GM23248 (cell line): ENCODE measurements at places on chromosomes 3 and 15. TPM values are rescaled to one million over a fixed set of nuclear protein-coding genes. Genes with fewer than 3 reads are reported as not detected.

GRCh38 chr15:67784090-67784781 is 41.1 kb upstream of the SKOR1 start:
- H3K4me1 ChIP-seq = no peaks in the 10 kb centered on the region
- H3K27ac ChIP-seq = no peak overlapping the region
- no peak overlapping the region for H3K4me3 ChIP-seq
- no peaks in the 10 kb centered on the region for H3K27me3 ChIP-seq
- no peak for DNase-seq

- H3K4me3 ChIP-seq = peak overlapping the region; percentile 74
- H3K27me3 ChIP-seq = no peaks in the 10 kb centered on the region
- DNase-seq = no peak
- peaks cover 14% of the 10 kb centered on the region; the same call in 1 of the 2 replicates for H3K36me3 ChIP-seq
- peak overlapping the region; percentile 75 for H3K27ac ChIP-seq
- H3K4me1 ChIP-seq = peaks cover 17% of the 10 kb centered on the region
These were observed 804 bp upstream of the BRPF1 start for GRCh38 chr3:9730657-9731205.

GRCh38 chr15:86445579-86446252 is 366.0 kb downstream of the AGBL1 start:
- no peaks in the 10 kb centered on the region for H3K4me1 ChIP-seq
- H3K27ac ChIP-seq = no peak overlapping the region
- no peak for DNase-seq
- H3K4me3 ChIP-seq = no peak overlapping the region

GRCh38 chr3:9843715-9844438 is at the start of gene RPUSD3:
TSS of gene RPUSD3 (minus strand) at chr3:9844008. CDS start at chr3:9843990, 18 bp downstream.
- no peaks in the 10 kb centered on the region for H3K4me1 ChIP-seq
- no peaks in the 10 kb centered on the region for H3K27me3 ChIP-seq
- peaks cover 13% of the 10 kb centered on the region; the same call in 1 of the 2 replicates for H3K36me3 ChIP-seq
- peak; percentile 96 for DNase-seq
- peak within 1 kb of the TSS; percentile 82 for H3K4me3 ChIP-seq

- no peak overlapping the region for H3K4me3 ChIP-seq
- H3K27ac ChIP-seq = no peak overlapping the region
These were observed 4.6 kb upstream of the SAMMSON start for GRCh38 chr3:69994919-69995318.

DNA sequence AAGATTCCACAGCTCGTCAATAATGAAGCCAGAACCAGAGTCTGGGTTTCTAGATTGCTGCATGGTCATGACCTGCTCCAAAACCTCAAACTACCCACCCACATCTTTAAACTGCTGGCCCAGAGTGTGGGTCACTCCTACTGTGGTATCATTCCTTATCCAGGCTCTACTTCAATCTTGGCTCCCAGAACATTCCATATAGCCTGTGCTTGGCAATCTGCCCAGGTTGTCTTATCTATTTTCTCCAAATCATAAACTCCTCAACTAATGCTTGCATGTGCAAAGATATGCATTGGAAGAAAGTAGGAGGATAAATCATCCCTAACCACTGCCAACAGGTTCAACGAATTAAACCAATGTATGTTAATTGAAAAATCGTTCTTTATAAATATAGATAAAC is 169.7 kb downstream of the ANXA2 start:
- no peaks in the 10 kb centered on the region for H3K36me3 ChIP-seq
- H3K27me3 ChIP-seq = peaks cover 47% of the 10 kb centered on the region
- H3K4me1 ChIP-seq = no peaks in the 10 kb centered on the region
- no peak overlapping the region for H3K27ac ChIP-seq

GRCh38 chr15:60804986-60805949 is 326.3 kb upstream of the ICE2 start:
- no peak overlapping the region for H3K4me3 ChIP-seq
- peak; percentile 91 for DNase-seq
- H3K27ac ChIP-seq = peak overlapping the region; percentile 50
- H3K4me1 ChIP-seq = peaks cover 21% of the 10 kb centered on the region

DNA sequence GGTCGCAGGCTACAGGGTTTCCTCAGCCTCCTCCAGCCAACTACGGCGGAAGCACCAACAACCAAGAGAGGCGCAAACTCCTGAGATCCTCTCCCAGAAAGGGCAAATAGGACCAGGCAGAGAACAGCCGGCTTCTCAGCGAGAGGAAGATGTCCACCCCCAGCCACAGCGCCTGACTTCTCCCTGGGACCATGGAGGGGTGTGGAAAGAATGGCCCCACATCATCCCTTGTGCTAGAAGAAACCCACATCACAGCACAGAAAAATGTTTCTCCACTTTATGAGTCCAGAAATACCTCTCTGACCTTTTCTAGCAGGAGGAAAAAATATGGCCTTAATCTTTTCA is 105.7 kb downstream of the XXYLT1 start:
- H3K27me3 ChIP-seq = no peaks in the 10 kb centered on the region
- DNase-seq = no peak
- no peak overlapping the region for H3K4me3 ChIP-seq
- H3K36me3 ChIP-seq = no peaks in the 10 kb centered on the region

- H3K27ac ChIP-seq = no peak overlapping the region
- H3K4me1 ChIP-seq = peaks cover 51% of the 10 kb centered on the region
- no peaks in the 10 kb centered on the region for H3K27me3 ChIP-seq
- H3K36me3 ChIP-seq = no peaks in the 10 kb centered on the region
- H3K4me3 ChIP-seq = no peak overlapping the region
These were observed 110.3 kb downstream of the FRMD5 start for GRCh38 chr15:44084770-44085169.

DNA sequence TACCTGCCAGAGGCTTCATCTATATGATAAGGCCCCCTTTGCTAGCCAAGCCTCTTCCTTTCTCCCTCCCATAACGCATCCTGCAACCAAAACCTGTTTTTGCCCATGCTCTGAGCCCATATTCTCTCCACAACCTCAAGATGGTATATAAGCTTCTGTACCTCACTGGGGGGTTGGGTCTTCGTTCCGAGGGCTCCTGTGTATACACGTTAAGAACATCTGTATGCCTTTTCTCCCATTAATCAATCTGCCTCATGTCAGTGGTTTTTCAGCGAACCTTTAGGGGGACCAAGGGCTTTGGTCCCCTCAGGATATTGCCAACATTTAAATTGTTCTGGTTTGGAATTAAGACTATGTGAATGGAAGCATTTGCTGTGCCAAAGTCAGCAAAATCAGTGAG is 168.0 kb downstream of the PEX5L start:
- no peaks in the 10 kb centered on the region for H3K4me1 ChIP-seq
- no peak overlapping the region for H3K4me3 ChIP-seq
- H3K27me3 ChIP-seq = no peaks in the 10 kb centered on the region; the same call in 1 of the 2 replicates
- no peaks in the 10 kb centered on the region for H3K36me3 ChIP-seq
- no peak for DNase-seq

GRCh38 chr3:78924711-78925110 is 843.1 kb downstream of the ROBO1 start:
- no peak overlapping the region for H3K27ac ChIP-seq
- H3K27me3 ChIP-seq = no peaks in the 10 kb centered on the region
- peaks cover 2% of the 10 kb centered on the region; the same call in 1 of the 2 replicates for H3K4me1 ChIP-seq
- H3K36me3 ChIP-seq = no peaks in the 10 kb centered on the region

DNA sequence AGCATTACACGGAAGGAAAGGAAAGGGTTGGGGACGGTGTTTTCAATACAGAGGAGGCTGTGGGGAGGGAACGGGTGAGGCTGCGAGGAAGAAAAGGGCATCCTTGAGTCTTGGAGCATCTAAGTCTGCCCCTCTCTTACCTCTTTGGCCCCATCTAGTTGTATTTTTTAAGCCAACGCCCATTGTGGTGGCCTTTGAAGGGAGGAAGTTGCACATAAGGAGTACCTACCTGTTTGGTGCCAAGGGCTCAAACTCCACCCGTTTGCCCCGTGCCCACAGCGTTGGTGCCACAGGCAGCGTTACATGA is 146.1 kb upstream of the UMPS start:
- peaks cover 49% of the 10 kb centered on the region for H3K27me3 ChIP-seq
- no peaks in the 10 kb centered on the region for H3K36me3 ChIP-seq
- H3K4me3 ChIP-seq = peak overlapping the region; percentile 71
- no peaks in the 10 kb centered on the region for H3K4me1 ChIP-seq
- no peak overlapping the region for H3K27ac ChIP-seq
- no peak for DNase-seq

- peaks cover 10% of the 10 kb centered on the region; the same call in 1 of the 2 replicates for H3K36me3 ChIP-seq
- DNase-seq = peak; percentile 73
- H3K4me1 ChIP-seq = peaks cover 8% of the 10 kb centered on the region
- H3K27me3 ChIP-seq = no peaks in the 10 kb centered on the region
These were observed 18.3 kb downstream of the FBXO22 start for GRCh38 chr15:75921732-75922703.

- no peak overlapping the region for H3K4me3 ChIP-seq
- H3K27me3 ChIP-seq = peaks cover 42% of the 10 kb centered on the region
- H3K4me1 ChIP-seq = no peaks in the 10 kb centered on the region
- no peak overlapping the region for H3K27ac ChIP-seq
- H3K36me3 ChIP-seq = no peaks in the 10 kb centered on the region
- no peak for DNase-seq
These were observed 9.2 kb upstream of the TGM5 start for GRCh38 chr15:43275740-43276562.

GRCh38 chr15:81050805-81051204 is 50.1 kb downstream of the TLNRD1 start:
- H3K4me1 ChIP-seq = peaks cover 8% of the 10 kb centered on the region
- H3K4me3 ChIP-seq = no peak overlapping the region
- H3K36me3 ChIP-seq = no peaks in the 10 kb centered on the region
- no peak overlapping the region for H3K27ac ChIP-seq
- H3K27me3 ChIP-seq = no peaks in the 10 kb centered on the region
- no peak for DNase-seq

DNA sequence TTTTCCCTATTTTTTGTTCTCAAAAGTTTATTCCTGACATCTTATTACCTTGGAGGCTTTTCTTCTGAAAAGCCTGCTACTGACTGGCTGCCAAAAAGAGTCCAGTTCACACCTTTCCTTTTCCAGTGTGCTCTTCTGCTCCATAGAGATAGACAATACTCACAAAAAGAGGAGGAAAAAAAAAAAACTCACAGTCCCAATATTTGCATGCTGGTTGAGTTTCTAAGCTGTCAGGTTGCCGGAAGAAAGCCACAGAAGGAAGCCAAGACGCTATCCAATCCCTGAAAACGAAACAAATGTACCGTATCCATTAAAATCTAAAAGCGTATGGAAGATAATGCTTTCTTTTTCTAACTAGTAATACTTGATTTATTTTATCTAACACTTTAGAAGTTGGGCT is 299.5 kb downstream of the CADM2 start:
- no peaks in the 10 kb centered on the region for H3K27me3 ChIP-seq
- no peak overlapping the region for H3K4me3 ChIP-seq
- H3K36me3 ChIP-seq = no peaks in the 10 kb centered on the region
- no peak overlapping the region for H3K27ac ChIP-seq

DNA sequence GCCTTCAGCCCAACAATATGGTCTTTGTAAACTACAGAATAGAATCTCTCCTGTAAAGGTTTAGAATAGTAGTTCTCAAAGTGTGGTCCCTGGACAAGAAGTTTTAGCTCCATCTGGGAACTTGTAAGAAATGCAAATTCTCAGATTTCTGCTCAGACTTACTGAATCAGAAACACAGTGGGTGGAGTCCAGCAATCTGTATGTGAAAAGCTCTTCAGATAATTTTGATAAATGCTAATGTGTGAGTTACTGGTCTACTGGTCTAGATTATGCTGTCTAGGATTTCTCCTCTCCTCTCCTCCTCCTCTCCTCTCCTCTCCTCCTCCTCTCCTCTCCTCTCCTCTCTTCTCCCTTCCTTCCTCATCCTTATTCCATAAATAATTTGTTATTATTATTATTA is 57.5 kb downstream of the RBMS3 start:
- peak overlapping the region; percentile 91; the same call in 1 of the 2 replicates for H3K27ac ChIP-seq
- H3K4me1 ChIP-seq = peaks cover 63% of the 10 kb centered on the region
- peak; percentile 45 for DNase-seq
- H3K4me3 ChIP-seq = no peak overlapping the region

GRCh38 chr3:151203051-151203420 is at the start of gene GPR171:
TSS of gene GPR171 (minus strand) at chr3:151203216. CDS start at chr3:151199386, 3,830 bp downstream.
- DNase-seq = no peak
- no peak within 1 kb of the TSS for H3K27ac ChIP-seq
- no peaks in the 10 kb centered on the region for H3K36me3 ChIP-seq
- peaks cover 14% of the 10 kb centered on the region for H3K4me1 ChIP-seq

The TLR9 gene
- not detected in 2 replicates for total RNA-seq

The CHAC1 gene
- 65.8 and 74.4 TPM in 2 replicates for total RNA-seq

The GOLGA6L7 gene
- total RNA-seq = not detected in 2 replicates

The FBXO40 gene
- not detected in 2 replicates for total RNA-seq

The LDHAL6B gene
- not detected in 2 replicates for total RNA-seq

The ROBO2 gene
- under 0.01 TPM in 1 of 2 replicates, not detected in the other for total RNA-seq
